ENCODE measurements at places on chromosomes 11 and 22.

GRCh38 chr11:34037016-34037415 lies 14.5 kb upstream of the CAPRIN1 start:
- no peak for DNase-seq

DNA sequence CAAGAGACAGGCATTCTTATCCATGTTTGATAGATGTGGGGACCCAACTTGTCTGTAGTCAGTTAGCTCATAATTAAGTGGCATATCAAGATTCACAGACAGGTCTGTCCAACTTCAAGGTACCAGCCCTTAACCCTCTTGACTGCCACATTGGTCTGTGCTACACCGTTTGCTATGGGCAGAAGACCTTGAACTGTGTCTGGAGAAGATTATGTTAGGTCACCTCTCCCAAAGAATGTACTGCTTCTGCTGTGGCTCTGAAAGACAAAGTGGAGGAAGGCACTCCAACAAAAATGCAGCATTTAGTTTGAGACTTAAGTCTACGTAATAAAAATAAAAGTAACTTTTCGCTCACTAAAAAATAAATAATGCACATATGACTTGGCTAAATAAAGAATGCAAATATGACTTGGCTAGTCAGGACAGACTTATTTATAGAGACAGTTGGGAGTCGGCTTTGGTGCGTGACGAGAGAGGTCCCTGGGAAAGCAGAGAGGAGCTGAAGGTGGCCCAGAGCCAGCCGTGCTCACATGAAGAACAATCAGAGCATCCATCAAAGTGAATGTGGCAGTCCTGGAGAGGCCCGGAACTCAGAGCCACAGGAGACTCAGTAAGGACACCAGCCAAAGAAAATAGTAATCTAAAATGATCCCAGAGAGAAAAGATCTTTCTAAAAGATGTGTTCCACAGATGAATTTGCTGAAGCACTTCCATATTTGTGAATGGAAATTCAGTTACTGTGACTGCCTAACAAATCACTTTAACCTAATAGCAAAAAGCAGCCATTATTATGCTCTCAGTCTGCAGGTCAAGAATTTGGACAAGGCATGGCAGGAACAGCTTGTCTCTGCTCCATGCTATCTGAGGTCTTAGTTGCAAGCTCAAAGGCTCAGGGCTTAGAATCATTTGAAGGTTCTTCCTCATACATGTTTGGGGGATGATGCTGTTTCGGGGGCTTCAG lies 35.0 kb downstream of the CWC15 start:
- DNase-seq = peak; percentile 50

GRCh38 chr11:80846979-80847378 lies 1406.1 kb upstream of the TENM4 start:
- no peak for DNase-seq

DNA sequence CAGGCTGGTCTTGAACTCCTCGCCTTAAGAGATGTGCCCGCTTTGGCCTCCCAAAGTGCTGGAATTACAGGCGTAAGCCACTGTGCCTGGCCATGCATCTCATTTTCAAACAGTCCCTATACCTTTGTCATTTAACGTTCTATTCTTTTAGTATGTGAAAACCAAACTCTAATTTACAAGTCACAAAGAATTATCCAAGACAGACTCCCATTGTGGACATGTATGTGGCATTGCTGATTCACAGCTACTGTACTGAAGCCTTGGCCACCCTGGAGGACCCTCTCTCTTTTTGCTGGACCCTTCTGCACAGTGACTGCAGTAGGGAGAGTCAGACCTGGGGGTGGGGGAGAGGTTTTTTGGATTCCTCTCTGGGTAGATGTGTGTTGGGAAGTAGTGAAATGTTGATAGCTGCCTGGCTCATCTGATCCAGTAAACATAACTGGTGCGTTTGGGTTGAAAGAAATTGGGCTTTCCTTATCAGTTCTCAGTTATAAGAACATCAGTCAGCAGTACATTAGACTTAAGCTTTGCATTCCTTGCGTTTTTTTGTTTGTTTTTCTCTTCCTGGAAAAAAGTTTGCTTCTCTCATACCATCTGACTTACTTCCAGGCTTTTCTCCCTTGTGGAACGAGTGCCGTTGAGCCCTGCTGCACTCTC lies 65.9 kb downstream of the MED15 start:
- no peak for DNase-seq

GRCh38 chr11:35047769-35048168 lies 91.2 kb upstream of the CD44 start:
- DNase-seq = no peak

DNA sequence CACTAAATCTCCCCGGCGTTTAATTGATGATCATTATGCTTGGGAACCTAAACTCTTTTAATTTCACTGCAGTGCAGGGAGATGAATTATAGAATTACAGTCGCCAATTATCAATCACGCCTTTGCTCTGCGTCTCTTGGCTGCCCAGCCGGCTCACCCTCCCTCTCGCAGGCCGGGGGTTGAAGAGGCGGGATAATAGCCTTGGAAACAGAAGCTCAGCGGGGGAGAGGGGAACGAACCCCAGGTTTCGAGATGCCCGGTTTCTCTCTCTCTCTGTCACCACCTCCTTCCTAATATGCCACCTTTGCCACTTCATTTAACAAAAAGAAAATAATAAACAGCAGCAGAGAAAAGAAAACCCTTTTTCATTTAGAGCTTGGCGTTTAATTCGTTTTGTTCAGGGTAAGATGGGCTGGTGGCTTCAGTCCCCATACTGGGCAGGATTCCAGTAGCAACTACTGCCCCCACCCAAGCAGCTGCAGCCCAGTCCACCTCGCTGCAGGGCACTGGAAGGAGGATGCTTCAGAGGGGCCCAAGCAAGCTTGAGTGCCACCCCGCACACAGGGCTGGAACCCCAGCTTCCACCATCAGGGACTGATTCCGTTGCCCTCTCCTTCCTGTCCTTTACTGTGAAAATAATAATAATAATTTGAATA lies 271.7 kb downstream of the BUD13 start:
- no peak for DNase-seq

DNA sequence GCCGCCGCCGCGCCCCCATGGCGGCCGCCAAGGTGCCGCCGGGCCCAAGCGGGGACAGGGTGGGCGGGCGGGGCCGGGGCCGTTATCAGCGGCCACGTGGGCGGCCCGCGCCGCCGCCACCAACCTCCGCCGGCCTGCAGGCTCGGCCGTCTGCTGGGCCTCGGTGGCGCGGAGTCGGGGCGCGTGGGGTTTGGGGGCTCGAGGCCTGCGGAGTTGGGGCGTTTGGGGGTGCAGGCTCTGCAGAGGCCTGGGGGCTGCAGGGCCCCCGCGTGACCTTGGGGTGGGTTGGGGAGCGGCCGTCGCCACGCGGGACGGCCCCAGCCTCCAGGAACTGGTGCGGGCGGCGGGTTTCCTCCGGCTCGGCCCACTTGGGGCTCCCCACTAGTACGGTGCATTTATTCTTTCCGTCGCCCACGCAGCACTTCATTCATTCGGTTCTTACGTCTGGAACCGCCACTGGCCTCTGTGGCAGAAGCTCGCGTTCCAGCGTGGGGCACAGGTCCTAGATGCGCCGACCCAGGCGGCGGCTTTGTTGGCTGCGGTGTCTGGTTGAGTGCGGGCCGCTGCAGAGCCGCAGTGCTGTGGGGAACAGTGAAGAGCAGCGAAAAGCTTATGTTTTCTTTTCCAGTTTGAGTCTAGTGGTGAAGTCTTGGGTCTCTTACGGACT lies 740 bp upstream of the TRMT2A start:
- DNase-seq = no peak

DNA sequence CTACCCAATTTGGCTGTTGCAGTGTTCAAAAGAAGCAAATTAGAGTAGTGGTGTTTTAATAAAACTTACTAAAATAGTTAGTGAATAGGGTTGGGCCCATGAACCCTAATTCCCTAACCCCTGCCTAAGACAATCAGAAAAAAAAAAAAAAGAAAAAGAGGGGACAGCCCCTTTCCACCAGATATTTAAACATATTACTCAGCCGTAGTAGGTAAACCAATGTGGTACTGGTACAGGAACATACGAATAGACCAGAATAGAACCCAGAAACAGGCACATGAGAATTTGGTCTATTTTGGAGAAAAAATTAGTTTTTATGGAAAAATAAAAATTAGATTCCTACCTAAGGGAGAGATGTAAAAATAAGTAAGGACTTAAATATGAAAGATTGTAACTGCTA lies 38.6 kb downstream of the MMP7 start:
- DNase-seq = no peak

DNA sequence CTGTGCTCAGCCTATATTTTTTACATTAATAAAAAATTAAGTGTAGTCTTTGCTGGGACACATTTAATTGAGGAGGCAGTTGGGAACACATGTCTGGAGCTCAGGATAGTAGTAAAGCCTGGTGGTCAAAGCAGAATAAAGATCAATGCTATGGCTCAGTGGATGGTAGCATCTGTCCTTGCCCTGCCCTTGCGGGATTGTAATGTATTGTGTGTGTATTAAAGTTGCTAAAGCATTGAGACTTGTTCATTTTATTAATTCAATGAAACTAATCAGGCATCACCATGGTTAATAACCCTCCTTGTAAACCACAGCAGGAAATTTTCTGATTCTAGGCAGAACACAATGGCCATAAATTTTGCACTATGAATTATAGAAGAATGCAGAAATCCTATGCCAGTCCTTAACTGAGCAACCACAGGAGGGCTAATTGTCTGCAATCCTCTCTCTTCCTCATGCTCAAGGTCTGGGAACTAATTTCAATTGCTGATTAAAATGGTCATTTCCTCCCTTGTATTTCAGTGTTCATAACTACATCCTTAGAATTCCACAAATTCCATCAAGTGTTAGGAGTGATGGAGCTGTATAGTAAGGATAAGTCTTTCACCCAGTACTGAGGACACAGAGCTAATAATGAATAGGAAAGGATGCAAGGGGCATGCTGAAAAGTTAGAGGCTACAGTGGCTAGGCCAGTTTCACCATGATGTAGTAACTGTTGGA lies 403.2 kb upstream of the DDI1 start:
- no peak for DNase-seq

- no peak for DNase-seq
These were observed 1.1 kb downstream of the CHRM1 start for GRCh38 chr11:62919898-62920640.

- peak; percentile 17 for DNase-seq
These were observed 2.8 kb upstream of the UPK2 start for GRCh38 chr11:118953265-118953664.

DNA sequence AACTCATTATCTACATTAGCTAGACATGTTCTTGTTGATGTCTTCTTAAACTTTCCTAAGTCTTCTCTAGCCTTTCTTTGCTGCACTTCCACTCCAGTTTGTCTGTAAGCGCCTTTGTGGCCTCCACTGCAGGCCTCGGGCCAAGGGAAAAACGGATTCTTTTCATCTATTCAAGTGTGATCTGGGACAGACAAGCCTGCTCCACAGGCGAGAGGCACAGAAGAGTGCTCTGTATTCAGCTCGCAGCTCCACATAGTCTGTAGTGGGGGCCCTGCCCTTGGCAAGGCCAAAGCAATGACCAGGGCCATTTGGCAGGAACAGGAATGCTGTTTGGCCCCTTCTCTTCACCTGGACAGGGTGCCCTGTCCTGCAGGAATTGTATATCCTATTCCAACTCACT lies 84.1 kb upstream of the BARX2 start:
- DNase-seq = no peak

DNA sequence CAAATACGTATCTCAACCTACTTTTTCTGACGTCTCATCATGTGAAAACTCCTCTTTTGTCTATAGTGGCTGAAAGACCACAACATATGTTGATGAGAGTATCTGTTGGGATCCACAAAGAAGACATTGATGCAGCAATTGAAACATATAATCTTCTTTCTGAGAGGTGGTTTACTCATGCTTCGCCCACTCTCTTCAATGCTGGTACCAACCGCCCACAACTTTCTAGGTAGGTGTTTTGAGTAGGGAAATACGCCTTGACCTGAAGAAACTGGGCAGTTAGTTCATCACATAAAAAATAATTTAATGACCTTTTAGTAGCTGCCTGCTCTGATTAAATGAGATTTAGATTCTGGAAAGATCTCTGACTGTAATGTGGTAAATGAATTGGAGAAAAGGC lies 17.2 kb downstream of the RRM1 start:
- DNase-seq = no peak

DNA sequence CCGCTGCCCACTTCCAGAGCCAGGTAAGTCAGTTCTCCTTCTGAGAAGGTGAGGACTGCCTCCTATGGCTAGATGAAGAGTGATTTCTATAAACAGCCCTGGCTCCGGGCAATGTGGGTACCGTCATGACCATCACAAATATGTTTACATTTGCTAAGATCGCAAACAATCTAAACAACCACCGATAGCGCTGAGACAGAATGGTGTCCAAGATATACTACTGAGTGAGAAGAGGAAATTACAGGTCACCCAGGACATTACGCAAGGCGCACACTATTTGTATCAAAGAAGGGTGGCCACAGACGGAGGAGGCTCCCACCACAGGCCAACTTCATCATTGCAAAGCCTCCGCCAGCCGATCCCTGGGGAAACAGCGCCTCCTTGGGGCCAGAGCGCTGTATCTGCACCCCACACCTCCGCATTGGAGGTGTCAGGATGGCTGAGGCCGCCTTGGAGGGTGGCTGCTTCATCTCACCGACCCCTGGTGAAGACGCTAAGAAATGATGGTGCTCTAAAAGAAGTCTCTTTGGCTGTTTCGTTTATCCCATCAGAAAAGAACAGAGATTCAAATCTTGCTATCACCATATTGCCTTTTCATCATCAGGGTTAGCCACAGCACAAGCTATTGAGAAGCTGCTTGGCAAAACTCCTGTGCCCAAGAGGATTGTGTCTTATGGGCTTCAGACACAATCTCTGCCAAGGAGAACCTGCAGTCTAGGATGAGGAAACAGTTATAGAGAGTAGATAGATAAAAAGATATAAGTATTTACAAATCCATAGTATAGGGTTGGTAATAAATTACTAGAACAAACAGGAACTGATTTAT lies 12.3 kb upstream of the ASRGL1 start:
- DNase-seq = no peak
